Right cardiac atrium (tissue), 5 donors: ENCODE measurements at places on chromosomes 2 and 18. TPM values are rescaled to one million over a fixed set of nuclear protein-coding genes. Genes with fewer than 3 reads are reported as not detected.

- no peak for DNase-seq
Measured at GRCh38 chr2:16330571-16330970, 335.1 kb downstream of the CYRIA start.

DNA sequence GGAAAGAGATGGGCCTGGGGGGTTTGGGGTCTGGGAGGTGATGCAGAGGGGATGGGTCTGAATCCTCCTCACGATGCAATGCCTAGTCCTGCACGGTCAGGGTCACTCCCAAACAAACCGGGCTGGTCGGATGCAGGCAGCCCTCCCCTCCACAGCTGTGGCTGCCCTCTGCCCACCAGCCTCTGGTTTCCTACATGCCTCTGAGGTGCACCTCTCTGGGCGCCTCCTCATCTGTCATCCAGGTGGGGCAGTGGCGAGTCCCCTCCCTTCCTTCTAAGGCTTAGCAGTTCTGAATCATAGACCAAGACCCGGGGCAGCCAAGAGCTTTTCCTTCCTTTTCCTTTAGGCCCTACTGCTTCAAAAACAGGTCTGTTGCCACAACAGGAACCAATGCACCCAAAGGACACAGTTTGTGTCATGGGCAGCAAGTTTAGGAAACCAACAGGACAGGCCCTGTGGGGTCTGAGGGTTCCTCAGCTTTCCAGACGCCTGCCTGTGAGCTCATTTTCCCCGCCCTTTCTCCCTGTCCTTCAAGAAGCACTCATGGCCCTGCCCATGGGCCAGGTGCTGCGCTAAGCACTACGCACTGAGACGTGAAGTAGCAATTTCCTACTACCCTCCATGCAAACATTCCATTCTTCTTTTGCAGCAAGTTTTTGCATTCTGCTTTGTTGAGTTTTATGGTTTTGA is 6.5 kb upstream of the MAL start:
- no peak for DNase-seq

DNA sequence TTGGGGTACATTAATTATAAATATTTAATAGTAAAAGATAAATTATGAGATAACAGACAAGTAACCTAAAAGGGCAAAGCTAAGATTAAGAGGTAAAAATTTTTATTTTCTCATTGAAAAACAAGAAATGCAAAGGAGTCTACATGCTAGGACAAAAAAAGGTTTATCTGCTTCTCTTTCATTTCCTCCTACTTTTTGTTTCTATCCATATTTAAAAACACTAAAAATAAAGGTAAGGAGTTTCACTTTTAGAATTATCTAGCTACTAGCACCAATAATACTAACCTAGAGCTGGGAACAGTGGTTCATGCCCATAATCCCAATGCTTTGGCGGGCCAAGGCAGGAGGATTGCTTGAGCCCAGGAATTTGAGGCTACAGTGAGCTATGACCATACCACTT is 1551.7 kb upstream of the SLC39A10 start:
- no peak for DNase-seq

DNA sequence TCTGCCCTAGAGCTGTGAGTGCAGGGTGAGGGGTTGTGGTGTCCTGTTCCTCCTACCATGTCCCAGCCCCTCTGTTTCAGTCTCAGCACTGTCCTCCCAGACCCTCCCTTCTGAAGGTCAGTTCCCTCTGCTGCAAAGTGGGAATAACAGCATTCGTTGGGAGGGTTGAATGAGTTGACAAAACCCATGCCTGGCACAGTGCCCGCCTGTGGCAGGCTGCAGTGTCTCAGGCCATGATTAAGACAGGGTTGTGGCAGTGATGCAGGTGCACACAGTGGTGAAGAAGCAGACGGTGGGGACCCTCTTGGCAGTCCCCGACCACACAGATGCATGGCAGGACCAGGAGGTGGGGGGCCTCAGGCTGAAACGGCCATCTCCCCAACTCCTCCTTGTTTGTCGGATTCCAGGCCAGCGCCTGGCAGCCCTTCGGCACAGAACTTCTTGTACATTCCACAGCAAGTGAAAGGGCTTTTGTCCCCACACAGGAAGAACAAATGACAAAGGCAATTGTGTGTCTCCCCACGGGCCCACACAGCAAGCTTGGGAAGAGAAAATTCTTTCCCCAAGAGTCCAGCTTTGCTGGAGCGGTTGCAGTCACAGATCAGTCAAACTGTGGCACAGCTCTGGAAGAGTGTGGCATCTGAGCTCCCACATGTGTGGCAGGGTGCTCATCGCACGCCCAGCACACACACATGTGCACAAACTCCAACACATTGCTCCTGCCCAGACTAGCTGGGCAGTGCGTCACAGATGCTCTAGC is 92.0 kb upstream of the MSH2 start:
- DNase-seq: peak; percentile 72

GRCh38 chr18:36451454-36452251 is 154.1 kb downstream of the FHOD3 start:
- DNase-seq: no peak

Gene FABP1
- total RNA-seq: not detected
